ENCODE measurements at places on chromosomes 1 and 21. TPM values are rescaled to one million over a fixed set of nuclear protein-coding genes. Genes with fewer than 3 reads are reported as not detected.
A peak's percentile ranks its signal among the peaks of the same experiment; 100 is the strongest.

- H3K4me1 ChIP-seq: no peaks in the 10 kb centered on the region
- no peak for DNase-seq
- no peaks in the 10 kb centered on the region for H3K36me3 ChIP-seq
- H3K27ac ChIP-seq: no peak overlapping the region
- H3K4me3 ChIP-seq: no peak overlapping the region
- no peaks in the 10 kb centered on the region for H3K27me3 ChIP-seq
Measured at GRCh38 chr1:10761503-10762152, 34.8 kb downstream of the CASZ1 start.

The CDA gene
- total RNA-seq: 28.6 TPM

DNA sequence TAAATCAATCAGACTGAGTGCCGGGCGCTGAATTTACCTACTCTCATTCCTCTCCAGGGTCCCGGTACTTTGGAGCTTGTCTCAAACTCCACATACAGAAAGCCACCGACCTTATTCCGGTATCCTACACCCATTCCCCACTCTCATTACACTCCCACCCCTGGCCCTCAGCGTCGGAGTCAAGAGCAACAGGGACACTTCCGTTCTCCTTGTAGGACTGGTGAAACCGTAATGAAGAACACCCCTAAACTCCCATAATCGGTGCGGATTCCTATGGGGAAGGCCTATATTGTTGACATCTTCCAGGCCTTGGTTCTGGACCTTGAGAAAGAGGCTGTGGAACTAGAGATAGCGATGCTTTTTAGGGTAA is 798 bp downstream of the ZBED6 start:
- H3K27me3 ChIP-seq: no peaks in the 10 kb centered on the region
- peaks cover 27% of the 10 kb centered on the region for H3K36me3 ChIP-seq
- DNase-seq: no peak
- H3K27ac ChIP-seq: peak overlapping the region; percentile 84

DNA sequence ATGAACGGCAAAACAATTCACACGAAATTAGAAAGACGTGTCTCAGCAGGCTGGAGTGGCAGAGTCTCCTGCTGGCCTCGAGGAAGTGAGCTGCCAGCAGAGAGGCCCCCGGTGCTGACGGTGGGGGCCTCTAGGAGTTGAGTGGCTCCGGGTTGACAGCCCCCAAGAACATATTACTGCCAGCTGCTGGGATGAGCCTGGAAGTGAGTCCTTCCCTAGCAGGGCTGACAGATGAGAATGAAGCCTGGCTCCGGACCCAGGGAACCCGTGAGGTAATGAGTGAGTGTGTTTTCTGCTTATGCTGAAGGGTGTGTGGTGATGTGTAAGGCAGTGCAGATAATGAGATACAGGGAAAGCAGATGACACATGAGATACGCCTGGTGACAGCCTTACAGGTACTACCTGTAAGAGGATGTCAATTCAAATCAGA is 23.5 kb upstream of the LRRC47 start:
- H3K27me3 ChIP-seq: no peaks in the 10 kb centered on the region
- DNase-seq: no peak
- H3K36me3 ChIP-seq: no peaks in the 10 kb centered on the region
- no peak overlapping the region for H3K27ac ChIP-seq
- no peak overlapping the region for H3K4me3 ChIP-seq

DNA sequence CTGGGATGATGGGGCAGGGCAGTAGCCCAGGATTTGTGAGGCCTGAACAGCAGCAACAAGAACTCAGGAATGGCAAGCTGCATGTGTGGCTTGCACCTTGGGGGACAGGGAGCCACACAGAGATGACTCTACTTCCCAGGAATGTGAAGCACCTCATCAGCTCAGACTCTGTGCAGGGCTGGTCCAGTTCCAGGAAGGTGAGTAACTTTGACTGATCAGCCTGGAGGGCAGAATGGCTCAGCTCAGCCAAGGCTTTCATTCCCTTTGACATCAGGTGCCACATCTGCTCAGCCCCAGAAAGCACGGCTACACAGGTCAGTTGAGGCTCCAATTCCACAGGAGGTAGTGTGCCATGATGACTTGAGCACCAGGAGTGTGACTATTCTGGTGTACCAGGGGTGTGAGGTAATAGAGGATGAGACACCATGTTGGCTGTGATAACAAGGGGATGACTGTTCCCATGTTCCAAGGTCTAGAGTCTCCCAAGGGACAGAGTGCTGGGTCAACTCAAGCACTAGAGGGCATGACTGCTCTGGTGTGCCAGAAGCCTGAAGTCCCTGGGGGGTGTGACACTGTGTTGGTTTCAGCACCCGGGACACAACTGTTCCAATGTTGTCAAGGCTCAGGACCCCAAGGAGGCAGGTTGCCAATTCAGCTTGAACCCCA is 625.8 kb upstream of the ADGRL2 start:
- H3K27ac ChIP-seq: no peak overlapping the region
- H3K4me3 ChIP-seq: no peak overlapping the region
- DNase-seq: peak; percentile 68

The CD5L gene
- total RNA-seq: not detected

DNA sequence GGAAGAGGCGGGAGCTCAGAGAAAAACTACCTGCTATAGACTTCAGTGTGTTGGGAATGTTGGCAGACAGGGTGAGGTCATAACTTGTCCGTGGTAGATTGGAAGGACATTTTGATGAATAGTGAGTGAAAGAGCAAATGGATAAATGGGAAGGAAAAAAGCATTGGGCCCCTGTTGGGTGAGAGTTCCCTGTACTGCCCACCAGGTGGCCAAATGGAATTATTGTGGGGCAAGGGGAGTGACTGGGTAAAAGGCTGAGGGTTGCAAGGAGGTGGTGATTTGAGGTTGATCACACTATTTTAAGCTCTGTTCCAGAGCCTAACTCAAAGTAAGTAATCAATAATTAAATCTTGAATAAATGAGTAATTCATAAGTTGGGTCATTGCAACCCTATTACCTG is 60.4 kb downstream of the MRPS6 start:
- no peaks in the 10 kb centered on the region for H3K36me3 ChIP-seq
- H3K27ac ChIP-seq: no peak overlapping the region
- H3K4me3 ChIP-seq: no peak overlapping the region
- DNase-seq: no peak

DNA sequence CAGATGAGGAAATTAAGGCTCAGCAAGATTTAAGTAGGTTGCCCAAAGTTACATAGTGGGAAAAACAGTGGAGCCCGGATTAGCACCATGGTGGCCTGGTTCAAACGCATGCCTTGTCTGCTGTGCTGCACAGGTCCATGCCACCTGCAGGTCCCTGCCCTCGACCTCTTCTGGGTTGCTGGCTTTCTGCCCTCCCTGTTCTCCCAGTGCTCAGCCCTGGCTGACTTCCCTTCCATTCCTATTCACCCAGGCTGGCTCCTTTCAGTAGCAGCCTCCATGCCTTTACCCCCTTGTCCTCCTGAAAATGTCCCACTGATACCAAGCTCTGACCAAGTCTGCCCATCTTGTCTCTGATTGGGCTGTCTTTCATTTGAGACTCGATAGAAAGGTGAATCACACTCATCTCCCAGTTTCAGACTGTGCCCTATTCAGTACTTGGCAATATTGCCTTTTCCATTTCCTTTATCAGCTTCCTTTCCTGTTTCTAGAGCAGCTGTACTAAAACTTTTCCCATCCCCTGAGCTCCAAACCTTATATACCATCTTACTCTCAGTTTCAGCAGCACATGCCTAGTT is 75.8 kb downstream of the ST3GAL3 start:
- H3K27ac ChIP-seq: peak overlapping the region; percentile 59
- DNase-seq: no peak
- H3K27me3 ChIP-seq: no peaks in the 10 kb centered on the region
- H3K4me1 ChIP-seq: peaks cover 54% of the 10 kb centered on the region
- H3K4me3 ChIP-seq: no peak overlapping the region
- H3K36me3 ChIP-seq: no peaks in the 10 kb centered on the region

DNA sequence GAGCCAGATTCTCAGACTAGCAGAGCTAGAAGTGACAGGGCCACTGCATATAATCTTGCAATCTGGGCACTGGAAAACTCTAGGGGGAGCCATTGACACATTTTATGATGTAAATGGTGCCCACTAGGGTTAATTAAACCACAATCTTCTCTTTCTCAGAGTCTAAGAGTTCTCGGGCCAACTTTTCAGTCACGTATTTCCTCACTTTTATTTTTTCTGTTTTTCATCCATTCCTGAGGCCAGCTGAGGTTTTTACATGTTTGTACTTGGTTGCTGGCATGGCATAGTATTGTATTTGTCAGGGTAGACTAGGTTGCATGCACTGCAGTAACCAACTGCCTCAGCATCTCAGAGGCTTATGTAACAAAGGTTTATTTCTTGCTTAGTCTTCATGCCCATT is 138.2 kb downstream of the ZNF326 start:
- H3K4me1 ChIP-seq: no peaks in the 10 kb centered on the region
- H3K4me3 ChIP-seq: no peak overlapping the region
- H3K27ac ChIP-seq: no peak overlapping the region

- no peak overlapping the region for H3K4me3 ChIP-seq
- H3K27ac ChIP-seq: no peak overlapping the region
- DNase-seq: no peak
- no peaks in the 10 kb centered on the region for H3K36me3 ChIP-seq
- no peaks in the 10 kb centered on the region for H3K4me1 ChIP-seq
Measured at GRCh38 chr1:76950306-76950705, 83.0 kb downstream of the ST6GALNAC5 start.

The GPX7 gene
- not detected for total RNA-seq

The OR2T2 gene
- total RNA-seq: not detected

- H3K36me3 ChIP-seq: no peaks in the 10 kb centered on the region
- peaks cover 1% of the 10 kb centered on the region for H3K4me1 ChIP-seq
Measured at GRCh38 chr1:95046359-95046758, 26.4 kb downstream of the ALG14 start.

DNA sequence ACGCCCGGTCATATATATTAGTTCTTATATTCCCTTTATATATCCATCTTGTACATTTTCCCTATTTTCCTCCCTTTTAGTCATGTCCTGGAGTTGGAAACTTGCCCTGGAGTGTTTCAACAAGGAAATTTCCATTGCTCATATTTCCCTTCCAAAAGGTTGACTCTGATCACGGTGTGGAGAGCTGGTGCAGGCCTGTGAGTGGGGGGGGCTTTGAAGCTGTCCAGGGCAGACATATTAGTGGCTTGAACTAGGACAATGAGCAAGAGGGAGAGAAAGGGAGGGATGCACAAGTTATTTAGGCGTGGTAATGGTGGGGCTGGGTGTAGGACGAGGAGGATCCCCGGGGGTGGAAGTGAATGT is 30.4 kb upstream of the TMEM61 start:
- H3K27me3 ChIP-seq: no peaks in the 10 kb centered on the region
- DNase-seq: no peak
- no peak overlapping the region for H3K27ac ChIP-seq
- H3K4me3 ChIP-seq: no peak overlapping the region
- H3K4me1 ChIP-seq: peaks cover 3% of the 10 kb centered on the region

The PRELP gene
- 0.10 TPM for total RNA-seq

GRCh38 chr21:27564684-27565301 is 597.9 kb upstream of the ADAMTS5 start:
- no peak for DNase-seq
- no peak overlapping the region for H3K27ac ChIP-seq
- H3K4me1 ChIP-seq: no peaks in the 10 kb centered on the region
- no peaks in the 10 kb centered on the region for H3K36me3 ChIP-seq

DNA sequence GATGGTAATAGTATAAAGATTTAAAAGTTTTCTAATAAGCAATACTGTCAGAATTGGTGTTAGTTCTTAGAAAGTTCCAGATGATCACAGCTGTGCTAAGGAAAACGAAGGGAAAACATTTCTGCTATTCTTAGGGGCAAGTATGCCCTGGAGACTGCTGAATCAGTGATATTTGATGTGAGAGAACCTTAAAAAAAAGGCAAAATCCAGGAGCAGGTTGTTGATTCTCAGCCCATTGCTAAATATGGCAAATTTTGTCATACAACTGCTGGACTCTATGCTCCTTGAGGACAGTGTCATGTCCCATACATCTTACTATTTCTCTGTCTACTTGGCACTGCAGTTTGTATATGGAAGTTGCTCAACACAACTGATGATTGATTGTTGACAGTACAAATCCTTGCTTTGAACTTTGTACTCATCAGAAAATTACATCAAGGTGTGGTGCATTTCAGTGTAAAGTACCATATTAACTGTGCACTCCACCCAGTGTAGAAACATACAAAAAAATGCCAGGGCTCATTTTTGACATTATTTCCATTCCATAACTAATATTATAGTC is 10.9 kb downstream of the CRCT1 start:
- H3K4me1 ChIP-seq: no peaks in the 10 kb centered on the region
- H3K27ac ChIP-seq: no peak overlapping the region
- no peaks in the 10 kb centered on the region for H3K36me3 ChIP-seq
- no peak for DNase-seq
- H3K4me3 ChIP-seq: no peak overlapping the region

DNA sequence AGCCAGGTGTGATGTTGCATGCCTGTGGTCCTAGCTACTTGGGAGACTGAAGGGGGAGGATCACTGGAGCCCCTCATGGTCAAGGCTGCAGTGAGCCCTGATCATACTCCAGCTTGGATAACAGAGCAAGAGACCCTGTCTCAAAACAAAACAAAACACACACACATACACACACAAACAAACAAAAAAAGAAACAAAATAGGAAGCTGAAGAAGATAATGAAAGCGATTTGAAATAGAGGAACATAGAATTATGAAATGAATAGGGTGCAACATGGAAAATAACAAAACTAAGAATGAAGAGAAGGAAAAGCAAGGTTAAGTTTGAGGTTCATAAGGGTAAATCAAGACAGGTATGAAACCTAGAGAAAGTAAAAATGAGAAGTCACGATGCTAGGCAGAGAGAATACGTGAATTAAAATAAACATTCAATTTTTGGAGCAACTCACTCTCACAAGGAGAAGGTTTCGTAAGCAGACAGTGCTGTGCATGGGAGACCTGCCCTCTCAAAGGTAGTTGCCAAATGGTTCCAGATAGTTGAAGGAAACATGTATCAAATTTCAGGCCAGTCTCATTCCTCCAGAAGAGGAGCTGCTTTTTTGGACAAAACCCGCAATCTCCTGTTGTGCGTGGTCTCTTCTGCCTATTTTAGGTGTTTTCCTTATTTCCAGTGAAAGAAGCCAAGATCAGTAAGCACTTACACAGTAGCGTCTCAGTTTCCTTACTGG is 3.3 kb downstream of the CD46 start:
- H3K27me3 ChIP-seq: no peaks in the 10 kb centered on the region
- H3K36me3 ChIP-seq: peaks cover 11% of the 10 kb centered on the region
- peaks cover 9% of the 10 kb centered on the region for H3K4me1 ChIP-seq
- no peak for DNase-seq

DNA sequence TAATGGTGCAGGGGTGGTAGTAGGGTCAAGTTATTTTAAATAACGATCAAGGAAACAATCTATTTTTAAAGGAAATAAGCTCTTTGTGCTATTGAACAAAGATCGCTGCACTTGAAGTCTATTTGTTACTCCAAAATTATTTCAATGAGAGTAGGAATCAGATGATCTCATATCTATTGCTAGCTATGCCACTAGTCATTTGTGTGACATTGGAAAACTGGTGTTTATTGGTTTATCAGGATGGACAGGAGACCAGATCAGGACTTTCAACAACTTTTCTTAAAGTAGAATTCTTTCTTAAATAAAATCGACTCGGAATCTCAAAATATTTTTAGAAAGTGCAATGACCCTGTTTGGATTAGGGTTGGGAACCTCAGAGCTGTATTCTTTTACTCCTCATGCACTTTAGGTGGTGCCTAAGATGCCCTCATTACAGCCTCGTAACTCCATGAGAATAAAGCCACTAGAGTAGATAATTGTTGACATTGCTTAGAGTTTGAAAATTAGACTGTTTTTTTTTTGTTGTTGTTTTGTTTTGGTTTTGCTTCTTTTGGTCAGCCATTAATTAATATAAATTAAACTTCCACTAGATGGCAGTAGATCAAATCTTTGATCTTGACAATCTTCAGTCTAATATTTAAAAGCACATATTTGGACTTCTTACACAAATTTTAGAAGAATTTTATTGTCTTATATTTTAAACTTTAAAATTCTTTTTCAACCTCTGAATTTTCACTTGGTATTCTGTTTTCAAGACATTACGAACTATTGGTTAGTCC is 352.4 kb downstream of the USP25 start:
- H3K27ac ChIP-seq: no peak overlapping the region
- H3K36me3 ChIP-seq: no peaks in the 10 kb centered on the region
- H3K4me3 ChIP-seq: no peak overlapping the region
- H3K27me3 ChIP-seq: no peaks in the 10 kb centered on the region

All from HCT116 (cell line).